MG63 (cell line): ENCODE measurements at places on chromosomes 16 and 17.

DNA sequence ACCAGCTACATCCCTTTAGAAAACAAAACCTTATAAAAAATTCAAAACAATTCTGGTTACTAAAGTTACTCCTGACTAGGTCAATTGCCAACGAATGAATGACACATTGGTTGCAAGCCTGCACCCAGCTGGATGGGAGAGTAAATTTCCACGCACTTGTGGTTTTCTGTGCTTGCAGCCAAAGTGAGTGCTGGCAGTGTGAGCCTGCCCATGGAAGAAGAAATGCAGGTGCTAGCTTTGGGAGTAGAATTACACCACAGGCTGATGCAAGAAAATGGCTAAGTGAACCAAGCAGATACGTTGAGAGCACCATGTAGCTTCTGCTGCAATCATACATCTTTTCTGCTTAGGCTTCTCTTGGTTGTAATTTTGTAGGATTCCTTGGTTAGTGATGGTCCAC is 74.6 kb downstream of the SYCE1L start:
- DNase-seq: peak; percentile 43

DNA sequence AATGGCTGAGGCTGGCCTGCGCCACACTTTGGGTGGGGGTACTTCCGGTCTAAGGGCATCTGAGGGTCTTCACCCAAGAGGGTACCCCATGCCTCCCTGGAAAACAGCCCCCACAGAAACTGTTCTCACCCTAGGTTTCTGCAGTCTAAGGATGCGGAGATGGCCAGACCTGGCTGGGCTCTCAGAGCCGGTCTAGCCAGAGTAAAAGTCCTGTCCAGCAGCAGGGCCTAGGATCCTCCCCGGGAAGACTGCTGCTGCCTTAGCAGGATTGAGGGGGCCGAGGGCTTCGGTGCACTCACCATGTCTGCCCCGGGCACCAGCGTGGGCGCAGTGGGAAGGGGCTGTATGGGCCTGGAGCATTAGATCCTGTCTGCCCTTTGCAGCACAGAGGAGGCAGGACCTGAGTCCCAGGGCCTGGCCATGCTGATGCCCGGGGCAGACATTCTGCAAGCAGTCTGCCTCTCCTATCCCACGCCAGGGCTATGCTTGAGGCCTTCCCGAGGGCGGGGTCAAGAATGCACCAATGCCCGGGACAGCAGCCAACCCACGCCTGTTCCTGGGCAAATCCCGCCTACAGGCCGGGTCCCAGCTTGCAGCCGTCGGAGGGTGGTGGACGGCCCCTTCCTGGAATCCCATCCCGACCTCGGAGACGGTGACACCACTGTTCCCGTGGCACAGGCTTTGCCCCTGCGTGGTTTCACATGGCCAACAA is 54.7 kb downstream of the CBFA2T3 start:
- peak; percentile 80 for DNase-seq

GRCh38 chr16:17266608-17267313 is 204.0 kb downstream of the XYLT1 start:
- DNase-seq: no peak

DNA sequence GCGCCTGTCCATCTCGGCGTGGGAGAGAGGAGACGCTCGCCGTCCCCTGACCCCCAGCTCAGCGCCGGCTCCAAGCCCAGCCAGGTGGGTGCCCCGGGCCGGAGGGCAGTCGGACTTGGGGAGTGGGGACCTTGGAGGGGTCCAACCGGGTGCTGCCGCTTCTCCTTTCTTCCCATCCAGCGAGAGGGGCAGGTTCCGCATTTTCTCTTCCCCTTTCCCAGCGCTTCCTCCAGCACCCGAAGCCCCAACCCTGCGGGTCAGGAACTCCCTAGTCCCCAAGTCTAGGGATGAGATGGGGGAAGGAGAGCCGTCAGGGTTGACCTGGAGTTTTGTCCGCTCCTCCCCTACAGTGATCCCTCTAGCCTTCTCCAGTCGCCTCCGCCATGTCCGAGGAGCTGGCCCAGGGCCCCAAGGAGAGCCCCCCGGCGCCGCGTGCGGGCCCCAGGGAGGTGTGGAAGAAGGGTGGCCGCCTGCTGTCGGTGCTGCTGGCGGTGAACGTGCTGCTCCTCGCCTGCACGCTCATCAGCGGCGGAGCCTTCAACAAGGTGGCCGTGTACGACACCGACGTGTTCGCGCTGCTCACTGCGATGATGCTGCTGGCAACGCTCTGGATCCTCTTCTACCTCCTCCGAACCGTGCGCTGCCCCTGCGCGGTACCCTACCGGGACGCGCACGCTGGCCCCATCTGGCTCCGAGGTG is at the start of gene OTOP2:
Gene OTOP2, plus strand, starts transcription at position 24 of the 699 bp plus-strand sequence. Its CDS starts 360 bp downstream, at position 384.
- DNase-seq: no peak

DNA sequence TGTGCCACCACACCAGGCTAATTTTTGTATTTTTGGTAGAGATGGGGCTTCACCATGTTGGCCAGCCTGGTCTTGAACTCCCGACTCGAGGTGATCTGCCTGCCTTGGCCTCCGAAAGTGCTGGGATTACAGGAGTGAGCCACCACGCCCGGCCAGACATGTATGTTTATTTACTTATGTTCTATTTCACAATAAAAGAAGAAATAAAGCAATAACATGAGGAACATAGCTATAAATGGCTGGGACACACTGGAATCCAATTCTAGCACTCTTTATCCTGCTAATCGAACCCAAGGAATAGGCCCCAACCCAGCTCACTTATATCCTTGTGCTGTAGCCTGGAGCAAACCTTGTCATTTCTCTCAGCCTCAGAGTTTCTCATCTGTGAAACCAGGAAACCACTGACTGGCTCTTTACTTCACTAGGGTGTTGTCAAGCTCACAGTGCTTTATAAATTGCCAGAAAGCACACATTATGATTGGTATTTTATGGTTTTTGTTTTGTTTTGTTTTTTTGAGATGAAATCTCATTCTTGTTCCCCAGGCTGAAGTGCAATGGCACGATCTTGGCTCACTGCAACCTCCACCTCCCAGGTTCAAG is 4.3 kb upstream of the ODAD4 start:
- DNase-seq: no peak

- no peak for DNase-seq
These were observed 2.7 kb downstream of the ENKD1 start for GRCh38 chr16:67663877-67664222.

DNA sequence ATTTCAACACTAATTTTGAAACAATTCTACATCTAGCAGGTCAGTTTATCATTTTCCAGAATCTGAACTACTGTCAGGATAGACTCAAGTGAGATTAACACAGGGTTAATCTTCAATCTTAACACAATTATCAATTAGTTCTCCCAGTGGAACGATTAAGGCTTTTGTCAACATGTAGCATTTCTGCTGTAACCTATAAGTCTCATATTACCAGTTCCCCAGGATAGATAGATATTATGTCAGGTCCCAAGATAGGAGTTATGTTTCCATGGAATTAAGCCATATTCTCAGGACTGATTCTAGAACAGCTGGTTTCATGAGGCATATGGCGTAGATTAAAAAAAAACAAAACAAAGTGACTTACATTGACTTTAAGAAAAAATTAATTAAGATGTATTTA is 4.4 kb upstream of the FBF1 start:
- no peak for DNase-seq
